ENCODE measurements at places on chromosomes 12 and 14.

- no peak for DNase-seq
Measured at GRCh38 chr12:68768431-68768939, 22.5 kb downstream of the SLC35E3 start.

GRCh38 chr14:26067341-26067740 is 530.5 kb downstream of the NOVA1 start:
- DNase-seq = no peak

- DNase-seq = no peak
Measured at GRCh38 chr12:2283480-2283879, 230.7 kb downstream of the CACNA1C start.

DNA sequence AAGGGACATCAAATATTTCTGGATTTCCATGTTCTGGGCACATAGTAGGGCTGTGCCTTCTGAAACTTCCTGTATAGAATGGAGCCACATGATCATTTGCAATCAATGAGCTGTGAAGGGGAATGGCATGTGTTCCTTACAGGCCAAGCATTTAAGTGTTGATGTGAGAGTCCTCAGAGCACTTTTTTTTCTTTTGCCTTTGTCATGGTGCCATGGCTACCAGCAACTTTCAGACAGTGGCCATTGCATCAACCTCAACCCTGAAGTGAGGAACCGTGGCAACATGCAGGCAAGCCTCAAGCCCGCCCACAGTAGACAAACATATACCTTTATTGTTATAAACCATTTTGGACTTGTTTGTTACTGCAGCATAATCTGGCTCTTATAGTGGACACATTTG is 948.1 kb downstream of the NRXN3 start:
- no peak for DNase-seq

- peak; percentile 65 for DNase-seq
Measured at GRCh38 chr12:57899010-57899662, 42.2 kb upstream of the ATP23 start.

GRCh38 chr14:77832297-77832696 is 32.4 kb downstream of the ADCK1 start:
- DNase-seq = no peak

GRCh38 chr12:125289970-125290369 is 224.7 kb downstream of the AACS start:
- DNase-seq = no peak
